Activated effector memory CD4-positive, alpha-beta T cell treated with anti-CD3 and anti-CD28 coated beads, Interleukin-2, amount 50 U/mL, for 16 hours (primary cell): ENCODE measurements at places on chromosomes 13 and 19.

DNA sequence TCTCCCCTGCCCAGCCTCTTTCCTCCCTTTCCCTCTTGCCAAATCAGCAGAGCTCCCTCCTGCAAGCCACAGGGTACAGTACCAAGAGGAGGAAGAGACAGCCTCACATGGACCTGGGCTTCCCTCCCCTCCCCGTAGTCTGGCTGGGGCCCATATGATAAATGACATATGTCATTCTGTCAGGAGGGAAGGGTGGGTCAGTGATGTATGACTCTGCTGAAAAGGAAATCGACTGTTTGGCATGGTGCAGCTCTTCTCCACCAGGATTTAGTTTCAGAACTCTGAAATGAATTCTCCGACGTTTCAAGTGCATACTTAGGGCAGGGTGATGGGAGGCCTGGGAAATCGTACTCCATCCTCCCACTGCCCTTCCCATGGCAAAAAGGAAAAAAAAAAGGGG, 9.8 kb downstream of the TSHZ3 start:
- no peak for DNase-seq

- DNase-seq = peak; percentile 69
Measured at GRCh38 chr19:46495786-46496099, at the start of gene PNMA8B. TSS of gene PNMA8B (minus strand) at chr19:46495867. CDS start at chr19:46495465, 402 bp downstream.

GRCh38 chr13:97142452-97142851, 79.7 kb upstream of the MBNL2 start:
- DNase-seq = no peak

DNA sequence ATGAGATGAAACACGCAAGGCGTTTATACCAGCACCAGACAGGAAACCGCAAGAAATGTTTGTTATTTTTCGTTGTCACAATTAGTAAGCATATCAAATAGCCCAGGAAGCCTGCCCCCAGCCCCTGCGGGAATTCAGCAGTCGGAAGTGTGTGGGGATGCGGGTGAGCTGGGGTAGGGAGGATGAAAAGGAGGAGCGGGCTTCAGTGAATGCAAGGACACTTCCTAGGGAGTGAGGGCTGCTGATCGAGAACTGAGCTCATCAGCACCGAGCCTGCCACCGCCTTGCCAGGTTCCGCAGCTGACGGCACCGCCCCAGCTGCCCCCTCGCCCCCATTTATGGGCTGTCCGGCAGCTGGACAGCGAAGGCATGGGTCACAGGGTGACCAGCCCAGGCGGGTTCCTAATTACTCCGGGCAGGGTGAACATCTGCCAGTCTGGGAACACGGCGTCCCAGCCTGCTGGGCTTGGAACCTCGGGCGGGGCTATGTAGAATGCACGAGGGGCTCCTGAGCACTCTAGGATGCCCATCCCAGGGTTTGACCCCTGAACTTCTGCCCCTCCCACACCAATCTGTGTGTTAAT, 1.6 kb upstream of the BEST2 start:
- DNase-seq = no peak

GRCh38 chr13:96032717-96033116, 20.5 kb downstream of the UGGT2 start:
- DNase-seq = no peak

DNA sequence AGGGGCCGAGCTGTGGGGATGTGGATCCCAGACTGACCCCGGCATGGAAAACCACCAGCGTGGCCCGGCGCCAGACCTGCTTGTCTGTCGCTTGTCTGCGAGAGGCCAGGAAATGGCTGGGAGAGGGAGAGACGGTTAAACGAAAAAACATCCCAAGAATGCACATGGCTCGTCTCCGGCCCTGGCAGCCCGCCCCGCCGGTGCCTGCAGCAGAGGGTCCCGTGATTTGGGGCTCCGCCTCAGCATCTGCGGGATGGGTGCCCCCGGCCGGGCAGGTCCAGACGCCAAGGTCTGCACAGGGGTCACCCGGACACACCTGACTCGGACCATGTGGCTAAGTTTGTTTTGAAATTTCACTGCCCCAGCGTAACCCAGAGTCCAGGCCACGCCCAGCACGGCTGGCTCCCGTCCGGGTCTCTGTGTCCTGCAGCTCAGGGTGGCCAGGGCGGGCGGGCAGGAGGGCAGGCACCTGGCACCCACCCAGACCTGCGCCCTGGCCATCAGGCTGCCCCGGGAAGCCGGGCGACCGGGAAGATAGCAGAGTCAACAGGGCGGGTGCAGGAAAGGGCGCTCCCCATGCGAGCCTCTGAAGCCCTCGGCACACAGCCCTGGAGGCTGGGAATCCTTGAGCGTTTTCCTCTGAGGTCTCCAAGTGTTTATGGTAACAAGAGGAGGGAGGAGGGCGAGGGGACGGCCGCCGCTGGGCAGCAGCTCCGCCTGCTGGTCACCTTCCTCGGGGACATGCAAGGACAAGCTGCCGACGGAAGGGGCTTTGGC, 103.2 kb downstream of the GADD45B start:
- DNase-seq = peak; percentile 84

- DNase-seq = no peak
Measured at GRCh38 chr19:17484520-17485185, 14.3 kb downstream of the SLC27A1 start.

- peak; percentile 93 for DNase-seq
Measured at GRCh38 chr19:40605216-40605971, 4.2 kb downstream of the LTBP4 start.

GRCh38 chr13:23645851-23646250, 75.6 kb downstream of the TNFRSF19 start:
- DNase-seq = no peak

GRCh38 chr19:855566-856120, 3.5 kb downstream of the ELANE start:
- DNase-seq = no peak
